ENCODE measurements at places on chromosomes 6 and 20. TPM values are rescaled to one million over a fixed set of nuclear protein-coding genes. Genes with fewer than 3 reads are reported as not detected.

DNA sequence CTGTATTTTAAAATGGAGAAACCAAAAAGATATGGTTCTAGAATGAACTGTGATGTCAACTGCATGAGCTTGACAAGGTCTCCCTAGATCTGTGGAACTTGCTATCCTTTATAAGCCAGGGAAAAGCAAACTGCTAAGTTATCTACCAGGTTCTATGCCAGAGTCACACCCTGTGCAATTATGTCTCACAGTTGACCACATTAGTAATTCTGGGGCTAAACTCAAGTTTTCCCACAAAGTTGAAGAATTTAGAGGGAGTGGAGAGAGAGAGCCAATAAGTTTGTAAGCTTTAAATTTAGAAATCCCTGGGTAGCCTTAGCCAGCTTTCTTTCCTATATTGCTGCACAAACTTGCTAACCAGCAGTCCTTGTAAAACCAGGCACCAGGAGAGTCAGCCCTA, 407.0 kb upstream of the SASH1 start:
- no peak for DNase-seq

- no peak for DNase-seq
These were observed 176.6 kb downstream of the TRIM27 start for GRCh38 chr6:28747083-28747630.

GRCh38 chr6:143634486-143634885, 43.3 kb upstream of the PHACTR2 start:
- DNase-seq = peak; percentile 40

Gene LST1
- total RNA-seq = not detected

Gene RSPH9
- 1.5 TPM for total RNA-seq

Gene EDN1
- 0.26 TPM for total RNA-seq
